ENCODE measurements at places on chromosomes 16 and 17.

DNA sequence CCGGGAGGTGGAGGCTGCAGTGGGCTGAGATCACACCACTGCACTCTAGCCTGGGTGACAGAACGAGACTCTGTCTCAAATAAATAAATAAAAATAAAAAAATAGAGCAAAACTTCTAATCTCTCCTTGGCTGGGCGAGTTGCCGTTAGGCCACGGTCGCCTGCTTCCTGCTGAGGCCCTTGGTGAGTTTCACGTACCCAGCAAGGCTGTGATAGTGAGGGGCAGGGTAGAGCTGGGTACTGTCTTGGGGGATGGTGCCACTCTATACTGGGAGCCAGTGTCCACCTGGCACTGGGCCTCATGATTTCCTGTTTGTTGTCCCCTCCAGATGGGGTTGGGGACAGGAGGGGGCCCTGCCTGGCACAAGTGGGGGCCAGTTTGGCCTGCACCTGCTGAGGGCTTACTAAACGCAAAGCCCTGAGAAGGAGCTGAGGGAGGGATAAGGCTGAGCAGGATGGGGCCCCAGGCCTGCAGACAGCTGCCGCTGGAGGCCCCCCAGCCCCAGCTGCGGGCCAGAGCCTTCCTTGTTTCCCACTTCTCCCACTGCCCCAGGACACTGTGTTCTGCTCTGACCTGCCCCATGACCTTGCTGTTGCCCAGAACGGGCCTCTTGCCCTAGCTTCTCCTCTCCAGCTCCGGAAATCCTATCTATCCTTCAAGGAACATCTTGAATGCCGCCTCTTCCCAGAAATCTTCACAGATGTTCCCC lies 25.4 kb downstream of the GJD3 start:
- DNase-seq: no peak

DNA sequence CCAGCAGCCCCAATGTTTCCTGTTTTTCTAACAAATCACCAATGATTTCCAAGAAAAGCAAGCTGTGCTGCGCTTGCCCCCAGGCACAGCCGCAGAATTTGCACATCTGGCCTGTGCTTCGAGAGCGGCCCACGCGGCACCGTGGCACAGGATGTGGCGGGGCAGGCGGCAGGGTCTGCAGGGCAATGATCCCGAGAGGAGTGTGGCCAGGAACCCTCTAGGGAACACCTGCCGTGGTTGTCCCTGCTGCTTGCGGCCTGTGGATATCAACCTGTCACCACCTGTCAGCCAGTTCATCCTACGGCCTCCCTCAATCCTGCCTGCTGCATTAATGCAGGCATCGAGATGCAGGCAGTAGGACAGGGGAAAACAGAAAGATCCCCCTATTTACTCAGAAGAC lies 24.0 kb downstream of the PIK3R5 start:
- DNase-seq: no peak

DNA sequence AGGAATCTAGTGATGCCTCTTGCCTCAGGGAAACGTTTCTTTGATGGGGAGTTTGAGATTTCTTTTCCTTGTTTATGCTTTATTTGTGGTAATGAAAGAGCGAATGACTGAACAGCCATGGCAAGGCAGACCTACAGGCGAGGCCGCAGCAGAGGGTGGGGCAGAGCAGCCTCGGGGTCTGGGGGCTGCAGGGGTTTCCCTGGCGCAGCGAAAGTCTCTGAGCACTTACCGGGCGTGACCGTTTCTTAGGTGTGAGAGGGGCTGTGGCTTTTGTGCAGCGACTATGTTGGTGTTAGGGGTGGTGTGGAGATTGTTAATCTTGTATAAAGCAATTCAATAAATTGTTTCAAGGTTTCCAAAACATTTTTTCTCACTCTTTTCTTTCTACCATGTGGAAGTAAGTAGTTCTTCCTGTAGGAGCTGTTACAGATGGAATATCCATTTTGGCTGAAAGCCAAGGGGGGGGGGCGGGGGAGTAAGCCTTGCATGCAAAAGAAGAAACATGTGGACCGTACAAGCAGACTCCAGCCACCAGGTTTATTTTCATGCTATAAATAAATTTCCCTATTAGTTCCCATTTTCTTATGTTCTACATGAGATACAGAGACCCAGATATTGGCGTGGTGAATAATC lies 34.8 kb downstream of the UBN1 start:
- DNase-seq: peak; percentile 41

DNA sequence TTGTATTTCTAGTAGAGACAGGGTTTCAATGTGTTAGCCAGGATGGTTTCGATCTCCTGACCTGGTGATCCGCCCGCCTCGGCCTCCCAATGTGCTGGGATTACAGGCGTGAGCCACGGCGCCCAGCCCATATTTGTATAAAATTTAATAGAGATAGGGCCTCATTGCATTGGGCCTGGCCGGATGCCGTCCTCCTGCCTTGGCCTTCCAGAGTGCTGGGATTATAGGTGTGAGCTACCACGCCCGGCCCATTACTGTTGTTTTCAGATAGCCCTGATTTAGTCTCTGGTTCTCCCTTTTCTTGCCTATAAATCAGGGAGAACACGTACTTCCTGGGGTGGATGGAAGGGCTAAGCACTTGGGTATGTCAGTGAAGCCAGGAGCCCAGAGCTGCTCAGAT lies 3.5 kb downstream of the DEF8 start:
- no peak for DNase-seq

- no peak for DNase-seq
These were observed 60.9 kb downstream of the RAI1 start for GRCh38 chr17:17742133-17742621.

- DNase-seq: peak; percentile 22
These were observed 7.7 kb upstream of the NPIPB2 start for GRCh38 chr16:11949527-11949926.

GRCh38 chr17:38361694-38362465 lies 10.2 kb downstream of the SOCS7 start:
- peak; percentile 6 for DNase-seq

- no peak for DNase-seq
These were observed 802 bp downstream of the SETD6 start for GRCh38 chr16:58515871-58516767.

DNA sequence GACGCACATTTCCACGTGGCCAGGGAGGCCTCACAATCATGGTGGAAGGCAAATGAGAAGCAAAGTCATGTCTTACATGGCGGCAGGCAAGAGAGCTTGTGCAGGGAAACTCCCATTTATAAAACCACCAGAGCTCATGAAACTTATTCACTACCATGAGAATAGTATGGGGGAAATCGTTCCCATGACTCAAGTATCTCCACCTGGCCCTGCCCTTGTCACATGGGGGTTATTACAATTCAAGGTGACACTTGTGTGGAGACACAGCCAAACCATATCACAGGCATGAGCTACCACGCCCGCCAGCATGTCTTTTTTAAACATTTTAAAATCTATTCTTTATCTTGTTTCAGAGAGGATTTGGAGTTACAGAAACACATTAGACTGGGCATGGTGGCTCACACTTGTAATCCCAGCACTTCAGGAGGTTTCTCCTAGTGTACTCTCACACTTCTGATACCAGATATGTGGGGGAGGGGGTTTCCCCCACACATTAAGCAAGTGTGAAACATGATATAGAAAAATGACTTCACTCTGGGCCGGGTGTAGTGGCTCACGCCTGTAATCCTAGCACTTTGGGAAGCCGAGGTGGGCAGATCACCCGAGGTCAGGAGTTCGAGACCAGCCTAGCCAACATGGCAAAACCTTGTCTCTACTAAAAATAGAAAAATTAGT lies 5.6 kb upstream of the ATMIN start:
- DNase-seq: no peak

GRCh38 chr17:17356149-17356930 lies 53.2 kb downstream of the NT5M start:
- peak; percentile 47 for DNase-seq

DNA sequence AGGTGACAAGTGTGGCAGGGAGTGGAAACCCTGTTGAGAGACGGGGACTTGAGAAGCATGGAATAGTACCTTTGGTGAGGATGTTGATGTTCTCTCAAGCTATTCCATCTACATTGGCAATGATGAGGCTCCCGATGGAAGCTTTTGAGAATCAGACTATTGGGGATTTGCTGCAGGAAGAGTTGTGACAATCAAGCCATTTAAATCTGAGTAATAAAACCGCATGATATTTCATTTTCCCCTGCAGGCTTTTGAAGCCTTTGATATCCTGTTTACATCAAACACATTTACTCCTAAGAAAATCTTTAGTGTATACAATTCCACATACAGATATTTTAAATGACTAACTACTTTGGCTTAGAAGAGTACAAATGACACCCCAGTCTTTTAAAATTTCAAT lies 49.0 kb upstream of the CRYM start:
- no peak for DNase-seq

DNA sequence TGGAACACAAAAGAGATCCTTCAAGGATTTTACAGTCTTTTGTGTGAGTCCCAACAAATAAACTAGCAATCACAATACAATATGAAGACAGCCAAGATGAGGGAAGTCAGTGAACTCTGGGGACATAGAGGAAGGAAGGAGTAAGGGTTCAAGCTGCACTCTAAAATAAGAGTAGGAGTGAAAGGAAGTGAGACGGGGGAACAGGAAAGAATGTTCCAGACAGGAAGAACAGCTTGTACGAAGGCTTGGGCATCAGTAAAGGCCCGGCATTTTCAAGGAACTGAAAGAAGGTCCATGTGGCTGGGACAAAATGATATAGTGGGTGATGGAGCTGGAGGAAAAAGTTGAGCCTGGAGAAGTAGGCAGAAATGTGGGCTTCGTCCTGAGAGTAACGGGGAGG lies 4.5 kb downstream of the CCL17 start:
- DNase-seq: no peak

DNA sequence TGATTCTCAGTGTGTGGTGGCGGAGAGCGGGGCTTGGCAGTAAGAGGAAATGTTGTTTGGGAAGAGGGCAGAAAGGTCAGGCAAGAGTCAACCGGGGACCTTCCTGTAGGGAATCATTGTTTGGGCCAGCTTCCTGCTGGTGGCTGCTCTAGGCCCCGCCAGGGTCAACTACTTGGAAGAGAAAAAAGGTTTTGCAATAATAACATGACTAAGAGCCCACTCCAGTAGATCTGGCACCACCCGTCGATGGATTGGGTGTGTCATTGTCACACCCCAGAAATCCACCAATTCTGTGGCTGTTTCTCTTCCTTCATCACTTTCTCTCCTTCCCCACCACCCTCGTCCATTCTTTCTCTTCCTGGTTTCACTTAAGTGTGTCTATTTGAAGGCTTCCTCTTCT lies 4.2 kb upstream of the KRT24 start:
- DNase-seq: no peak

GRCh38 chr16:76297941-76298340 lies 20.7 kb downstream of the CNTNAP4 start:
- DNase-seq: no peak

- peak; percentile 80 for DNase-seq
These were observed 135.4 kb upstream of the CHMP6 start for GRCh38 chr17:80855948-80856862.

- no peak for DNase-seq
These were observed at the start of gene C16orf96 for GRCh38 chr16:4556112-4556511. Gene C16orf96 (plus strand): TSS chr16:4556340. CDS start chr16:4556490, 150 bp downstream.

GRCh38 chr17:72238157-72238673 lies 117.4 kb downstream of the SOX9 start:
- DNase-seq: no peak

DNA sequence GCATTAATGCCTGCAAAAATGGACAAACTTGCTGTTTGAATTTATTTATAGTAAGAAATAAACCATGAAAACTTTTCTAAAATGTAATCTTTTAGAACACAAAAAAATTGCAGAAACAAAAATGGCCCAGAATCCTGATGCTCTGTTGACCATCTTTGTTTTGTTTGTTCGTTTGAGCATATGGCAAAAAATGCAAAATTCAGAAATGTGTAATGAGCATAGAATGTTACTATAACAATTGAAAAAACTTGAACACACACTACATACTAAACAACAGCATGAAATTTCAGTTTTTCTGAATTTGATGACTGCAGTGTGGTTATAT lies 1.1 kb upstream of the KPNA2 start:
- no peak for DNase-seq

DNA sequence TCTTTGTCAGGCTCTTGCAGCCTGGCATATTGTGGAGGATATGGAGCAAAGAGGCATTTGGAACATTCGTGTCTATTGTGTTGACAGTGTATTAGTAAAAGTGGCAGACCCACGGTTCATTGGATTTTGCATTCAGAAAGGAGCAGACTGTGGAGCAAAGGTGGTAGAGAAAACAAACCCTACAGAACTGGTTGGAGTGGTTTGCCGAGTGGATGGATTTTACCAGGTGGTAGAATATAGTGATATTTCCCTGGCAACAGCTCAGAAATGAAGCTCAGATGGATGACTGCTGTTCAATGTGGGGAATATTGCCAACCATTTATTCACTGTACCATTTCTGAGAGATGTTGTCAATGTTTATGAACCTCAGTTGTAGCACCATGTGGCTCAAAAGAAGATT lies 44.5 kb downstream of the EFCAB13 start:
- no peak for DNase-seq

DNA sequence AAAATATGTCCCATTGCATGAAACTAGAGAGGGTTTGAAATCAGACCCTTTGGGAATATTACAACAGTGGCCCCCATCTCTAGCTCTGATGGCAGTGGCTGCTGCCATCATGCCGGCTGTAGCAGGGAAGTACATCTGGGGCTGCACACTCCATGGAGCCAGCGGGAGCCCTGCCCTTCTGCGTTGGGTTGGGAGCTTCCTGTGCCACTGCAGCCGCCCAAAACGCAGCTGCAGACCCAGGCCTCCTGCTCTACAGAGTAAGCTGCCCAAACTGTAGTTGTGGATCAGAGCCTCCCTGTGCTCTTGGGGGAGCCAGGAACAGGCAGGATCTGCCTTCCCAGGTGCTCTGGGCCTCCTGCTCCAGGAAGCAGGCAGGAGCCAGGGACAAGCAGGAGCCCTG lies 450.0 kb downstream of the HS3ST3B1 start:
- DNase-seq: no peak

DNA sequence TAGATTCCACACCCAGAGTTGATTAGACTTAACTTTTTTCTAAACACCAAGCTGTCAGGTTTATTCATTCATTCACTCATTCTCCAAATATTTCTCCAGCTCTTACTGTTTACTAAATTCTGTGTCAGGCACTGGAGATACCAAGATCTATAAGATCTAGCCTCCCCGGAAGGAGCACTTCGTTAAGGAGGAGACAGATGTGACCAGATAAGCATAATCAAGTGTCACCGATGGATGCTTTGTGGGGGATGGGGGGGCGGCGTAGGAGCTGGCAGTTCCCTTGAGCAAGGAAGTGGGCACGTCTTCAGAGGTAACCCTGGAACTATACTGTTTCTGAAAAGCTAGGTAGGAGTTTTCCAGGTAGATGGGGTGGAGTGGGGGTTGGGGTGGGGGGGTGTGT lies 3.8 kb upstream of the RPL26 start:
- no peak for DNase-seq

DNA sequence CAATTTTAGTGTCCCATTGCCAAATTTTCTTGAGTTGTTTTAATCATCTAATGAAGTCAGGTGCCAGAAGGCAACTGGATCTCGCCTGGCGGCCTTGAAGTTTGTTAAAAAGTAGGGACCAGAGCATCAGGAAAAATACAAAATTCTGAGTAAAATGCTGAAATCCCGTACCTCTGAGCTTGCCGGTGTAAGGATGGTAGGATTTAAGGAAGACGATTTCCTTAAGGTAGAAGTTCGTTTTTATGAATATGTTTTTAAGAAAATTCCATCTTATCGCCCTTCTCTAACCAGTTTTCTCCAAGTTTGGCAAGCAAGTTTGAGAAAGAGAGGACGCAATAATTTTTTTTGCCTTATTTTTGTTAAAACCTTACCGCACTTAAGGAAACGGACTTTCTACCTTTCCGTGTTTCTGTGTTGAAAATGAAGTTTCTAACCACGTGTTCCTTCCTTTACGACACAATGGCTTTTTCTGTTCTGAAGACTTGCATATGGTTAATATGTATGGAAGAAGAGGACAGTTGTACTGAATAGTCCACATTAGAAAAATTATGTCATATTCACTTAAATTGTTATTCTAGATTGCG lies 748 bp downstream of the ATF7IP2 start:
- DNase-seq: no peak

- DNase-seq: no peak
These were observed 38.1 kb upstream of the CCL1 start for GRCh38 chr17:34401165-34401564.
